ENCODE measurements at places on chromosomes 16 and 17. TPM values are rescaled to one million over a fixed set of nuclear protein-coding genes. Genes with fewer than 3 reads are reported as not detected.

The SKAP1 gene
- 142 TPM for total RNA-seq

The CLDN7 gene
- total RNA-seq = 2.9 TPM

The SULT1A4 gene
- 4.4 TPM for total RNA-seq

The C16orf54 gene
- total RNA-seq = 142 TPM

The TERB1 gene
- total RNA-seq = not detected

The SDK2 gene
- 4.8 TPM for total RNA-seq

The NT5C3B gene
- 43.0 TPM for total RNA-seq

GRCh38 chr16:835373-835772 lies 34.8 kb upstream of the GNG13 start:
- no peak for DNase-seq
- H3K4me3 ChIP-seq = no peak overlapping the region
- peaks cover 35% of the 10 kb centered on the region for H3K27me3 ChIP-seq

DNA sequence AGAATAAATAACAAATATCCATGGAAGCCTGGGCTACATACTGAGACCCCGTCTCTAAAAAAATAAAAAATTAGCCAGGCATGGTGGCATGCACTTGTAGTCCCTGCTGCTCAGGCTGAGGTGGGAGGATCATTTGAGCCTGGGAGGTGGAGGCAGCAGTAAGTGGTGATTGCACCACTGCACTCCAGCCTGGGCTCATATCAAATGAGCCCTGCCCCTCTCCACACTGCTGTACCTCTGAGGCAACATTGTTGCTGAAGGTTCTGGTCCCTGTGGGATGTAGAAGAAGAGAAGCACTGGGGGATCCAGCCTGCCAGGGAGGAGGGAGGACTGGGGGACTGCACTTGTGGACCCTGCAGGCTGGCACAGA lies 11.4 kb upstream of the ARHGAP23 start:
- no peaks in the 10 kb centered on the region for H3K36me3 ChIP-seq
- no peak overlapping the region for H3K27ac ChIP-seq
- no peaks in the 10 kb centered on the region for H3K4me1 ChIP-seq
- peaks cover 68% of the 10 kb centered on the region for H3K27me3 ChIP-seq
- no peak overlapping the region for H3K4me3 ChIP-seq
- no peak for DNase-seq

- H3K4me1 ChIP-seq = no peaks in the 10 kb centered on the region
- DNase-seq = no peak
- H3K27ac ChIP-seq = no peak overlapping the region
- H3K4me3 ChIP-seq = no peak overlapping the region
- no peaks in the 10 kb centered on the region for H3K27me3 ChIP-seq
Measured at GRCh38 chr16:72109966-72110530, 16.4 kb downstream of the DHX38 start.

GRCh38 chr16:15701975-15702970 lies 52.2 kb downstream of the NDE1 start:
- H3K36me3 ChIP-seq = peaks cover 20% of the 10 kb centered on the region
- H3K27ac ChIP-seq = no peak overlapping the region
- no peak for DNase-seq
- no peaks in the 10 kb centered on the region for H3K27me3 ChIP-seq
- no peak overlapping the region for H3K4me3 ChIP-seq

GRCh38 chr17:83170571-83171260 lies 91.3 kb downstream of the METRNL start:
- no peak overlapping the region for H3K27ac ChIP-seq
- H3K36me3 ChIP-seq = no peaks in the 10 kb centered on the region
- H3K27me3 ChIP-seq = no peaks in the 10 kb centered on the region
- H3K4me1 ChIP-seq = no peaks in the 10 kb centered on the region

DNA sequence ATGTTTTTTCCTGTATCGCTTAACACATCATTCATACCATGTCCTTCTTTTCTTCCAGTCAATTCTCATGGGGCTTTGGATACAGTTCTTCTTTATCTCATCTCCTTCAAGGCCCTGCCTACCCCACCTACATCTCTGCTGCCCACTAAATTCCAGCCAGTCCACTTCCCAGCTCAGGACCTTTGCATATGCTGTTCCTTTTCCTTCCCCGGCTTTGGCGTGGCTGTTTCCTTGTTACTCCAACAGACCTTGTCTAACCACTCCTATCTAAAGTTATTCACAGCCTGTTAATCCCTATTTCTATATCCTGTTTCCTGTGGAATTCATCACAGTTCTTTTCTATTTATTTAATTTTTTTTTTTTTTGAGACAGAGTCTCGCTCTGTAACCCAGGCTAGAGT lies 6.6 kb upstream of the STAT3 start:
- peaks cover 2% of the 10 kb centered on the region for H3K4me1 ChIP-seq
- no peak overlapping the region for H3K4me3 ChIP-seq
- H3K27ac ChIP-seq = no peak overlapping the region
- H3K36me3 ChIP-seq = no peaks in the 10 kb centered on the region
- no peak for DNase-seq

DNA sequence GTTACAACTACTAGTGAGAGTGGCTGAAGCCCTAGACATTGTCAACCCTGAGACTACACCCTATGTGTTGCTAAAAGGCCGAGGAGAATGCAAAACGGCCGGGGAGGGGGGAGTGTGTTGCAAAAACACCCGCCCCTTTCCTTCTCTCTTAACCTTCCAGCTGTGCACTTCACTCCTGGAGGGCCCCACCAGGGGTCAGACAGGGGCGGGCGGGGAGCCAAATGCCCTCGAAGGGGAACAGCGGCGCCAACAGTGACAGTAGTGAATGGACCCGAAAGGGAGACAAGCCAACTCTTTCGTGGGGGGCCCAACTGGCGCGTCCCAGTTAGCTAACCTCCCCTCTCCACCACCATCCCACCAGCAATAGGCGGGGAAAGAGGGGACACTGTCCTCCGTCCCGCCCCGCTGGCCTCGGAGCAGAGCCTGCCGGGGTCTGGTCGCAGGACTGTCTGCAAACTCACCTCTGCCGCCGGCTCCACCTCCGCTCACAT lies 352 bp downstream of the MARF1 start:
- peak overlapping the region; percentile 90 for H3K4me3 ChIP-seq
- peak; percentile 88 for DNase-seq
- H3K27ac ChIP-seq = peak overlapping the region; percentile 85
- H3K4me1 ChIP-seq = peaks cover 19% of the 10 kb centered on the region

- no peak overlapping the region for H3K4me3 ChIP-seq
- no peak for DNase-seq
- H3K27me3 ChIP-seq = no peaks in the 10 kb centered on the region
Measured at GRCh38 chr17:82267575-82268379, 5.7 kb downstream of the CSNK1D start.

GRCh38 chr16:52492789-52493357 lies 54.1 kb downstream of the TOX3 start:
- no peak for DNase-seq
- H3K36me3 ChIP-seq = no peaks in the 10 kb centered on the region
- no peak overlapping the region for H3K27ac ChIP-seq
- no peak overlapping the region for H3K4me3 ChIP-seq
- H3K27me3 ChIP-seq = no peaks in the 10 kb centered on the region

DNA sequence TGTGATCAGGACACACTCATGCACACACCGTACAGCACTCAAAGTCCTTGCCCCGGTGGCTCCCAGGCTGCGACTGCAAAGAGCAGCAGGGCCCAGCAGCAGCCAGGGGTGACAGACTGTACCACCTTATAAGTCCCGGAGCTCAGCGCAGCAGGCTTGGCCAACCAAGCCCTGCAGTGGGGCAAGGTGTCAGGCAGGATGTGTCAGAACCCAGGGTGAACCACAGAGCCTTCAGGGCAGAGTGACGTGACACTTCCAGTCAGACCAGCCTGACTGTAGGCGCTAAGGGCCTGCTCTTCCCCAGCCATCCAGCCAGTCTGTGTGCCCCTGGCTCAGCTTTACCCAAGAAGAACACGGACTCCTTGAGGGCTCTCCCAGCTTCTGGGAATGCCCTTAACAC lies 204.1 kb downstream of the COPRS start:
- peaks cover 33% of the 10 kb centered on the region for H3K27me3 ChIP-seq
- peaks cover 8% of the 10 kb centered on the region for H3K4me1 ChIP-seq
- no peak overlapping the region for H3K27ac ChIP-seq
- peak; percentile 52 for DNase-seq
- no peaks in the 10 kb centered on the region for H3K36me3 ChIP-seq
- no peak overlapping the region for H3K4me3 ChIP-seq

DNA sequence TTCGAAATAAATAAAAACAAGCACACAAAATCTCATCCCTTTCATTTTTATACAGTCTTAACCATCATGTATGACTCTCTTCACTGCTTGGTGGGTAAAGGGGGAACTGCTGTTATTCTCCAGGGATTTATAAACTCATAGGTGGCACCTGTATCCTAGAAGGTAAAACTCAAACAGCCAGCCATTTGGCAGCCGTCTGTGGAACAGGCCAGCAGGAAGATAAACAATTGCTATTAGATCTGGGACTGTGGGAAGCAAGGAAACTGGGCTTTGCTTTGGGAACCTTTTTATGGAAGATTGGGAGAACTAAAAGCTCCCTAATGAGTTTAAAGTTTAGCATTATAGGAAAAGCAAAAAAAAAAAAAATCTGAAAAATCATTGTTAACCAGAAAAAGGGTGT lies 126.0 kb downstream of the TANGO6 start:
- no peak for DNase-seq
- H3K4me1 ChIP-seq = no peaks in the 10 kb centered on the region
- no peak overlapping the region for H3K4me3 ChIP-seq
- no peak overlapping the region for H3K27ac ChIP-seq
- no peaks in the 10 kb centered on the region for H3K27me3 ChIP-seq
- peaks cover 20% of the 10 kb centered on the region for H3K36me3 ChIP-seq

GRCh38 chr17:47305302-47305923 lies 18.3 kb upstream of the EFCAB13 start:
- H3K4me3 ChIP-seq = no peak overlapping the region
- no peaks in the 10 kb centered on the region for H3K27me3 ChIP-seq
- no peaks in the 10 kb centered on the region for H3K4me1 ChIP-seq
- no peaks in the 10 kb centered on the region for H3K36me3 ChIP-seq

GRCh38 chr16:86431540-86431939 lies 78.8 kb upstream of the FOXF1 start:
- DNase-seq = no peak
- no peaks in the 10 kb centered on the region for H3K27me3 ChIP-seq
- no peaks in the 10 kb centered on the region for H3K4me1 ChIP-seq
- no peak overlapping the region for H3K27ac ChIP-seq
- no peaks in the 10 kb centered on the region for H3K36me3 ChIP-seq
